ENCODE measurements at places on chromosomes 2 and 18.

DNA sequence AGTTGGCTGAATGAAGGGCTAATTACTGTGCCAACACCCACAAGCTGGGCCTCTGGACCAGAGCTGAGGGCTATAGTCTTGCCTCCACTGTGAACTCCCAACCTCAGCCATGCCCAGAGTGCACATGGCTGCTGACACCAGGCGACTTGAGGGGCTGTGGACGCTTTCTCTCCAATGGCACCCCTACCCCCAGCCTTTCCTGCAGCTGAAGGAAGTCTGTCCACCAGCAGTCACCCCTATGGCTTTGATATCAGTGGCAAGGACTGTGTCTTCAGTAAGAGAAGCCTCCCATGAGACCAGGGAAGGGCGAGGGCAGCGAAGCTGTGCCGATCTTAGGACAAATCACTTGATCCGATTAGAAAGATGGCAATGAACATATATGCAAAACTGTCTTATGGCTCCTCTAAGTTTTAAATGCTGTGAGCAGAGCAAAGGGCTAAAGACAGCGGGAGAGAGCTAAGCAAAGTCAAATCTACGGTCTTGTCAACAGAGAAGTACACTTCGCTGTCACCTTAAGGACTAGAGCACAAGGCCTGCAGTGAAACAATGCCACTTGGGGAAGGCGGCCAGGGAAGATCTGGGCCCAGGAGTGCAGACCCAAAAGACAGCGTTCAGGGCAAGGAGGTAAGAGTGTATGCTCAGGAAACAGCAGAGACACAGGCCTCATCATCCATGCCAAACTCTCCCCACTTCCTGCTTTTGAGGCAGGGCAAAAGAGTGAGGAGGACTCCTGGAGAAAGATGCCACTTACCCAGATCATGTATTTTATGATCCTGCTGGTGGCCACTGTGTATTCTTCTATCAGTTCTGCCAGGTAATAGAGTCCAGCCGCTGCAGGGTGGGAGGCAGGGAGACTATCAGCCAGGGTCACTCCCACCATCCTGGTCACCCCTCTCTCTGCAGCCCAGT is 1.5 kb downstream of the TEX261 start:
- no peak for DNase-seq

GRCh38 chr2:176879426-176879995 is 333.1 kb upstream of the HNRNPA3 start:
- no peak for DNase-seq

- DNase-seq = no peak
Observed at GRCh38 chr2:52222128-52222527, 1190.2 kb upstream of the NRXN1 start.

- DNase-seq = no peak
Observed at GRCh38 chr2:9831670-9832069, 11.6 kb upstream of the TAF1B start.

DNA sequence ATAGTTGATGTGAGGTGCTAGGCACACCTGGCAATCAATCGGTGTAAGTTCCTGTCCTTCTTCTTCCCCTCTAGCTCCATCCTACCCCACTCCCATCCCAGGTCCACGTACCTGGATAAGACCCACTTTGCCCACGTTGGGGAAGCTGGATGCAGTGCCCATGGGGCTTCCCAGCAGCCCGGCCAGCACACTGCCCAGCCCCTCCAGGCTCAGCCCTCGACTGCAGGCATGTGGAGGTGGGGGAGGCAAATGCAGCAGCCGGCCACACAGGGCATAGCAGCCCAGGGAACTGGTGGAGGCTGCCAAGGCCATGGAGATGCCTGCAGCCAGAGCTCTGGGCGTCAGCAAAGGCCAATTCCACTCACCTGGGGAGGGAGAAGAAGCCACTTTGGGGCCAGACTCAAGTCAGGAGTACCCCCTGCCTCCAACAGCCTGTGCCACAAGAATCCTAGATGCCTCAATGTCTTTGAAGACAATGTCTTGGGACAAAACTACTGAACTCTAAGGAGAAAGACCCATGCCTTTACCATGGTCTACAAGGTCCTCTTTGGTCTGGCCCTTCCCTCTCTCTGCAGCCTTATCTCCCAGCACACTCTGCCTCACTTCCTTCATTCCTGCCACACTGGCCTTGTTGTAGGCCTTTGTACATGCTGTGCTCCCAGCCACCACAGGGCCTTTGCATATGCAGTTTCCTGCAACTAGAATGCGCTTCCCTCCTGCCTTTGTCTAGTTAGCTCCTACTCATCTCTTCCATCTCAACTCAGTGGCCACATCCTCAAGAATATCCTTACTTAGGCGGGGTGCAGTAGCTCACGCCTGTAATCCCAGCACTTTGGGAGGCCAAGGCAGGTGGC is 4.5 kb downstream of the SLC23A3 start:
- DNase-seq = no peak

- DNase-seq = no peak
Observed at GRCh38 chr2:54864096-54864495, 140.6 kb downstream of the EML6 start.

DNA sequence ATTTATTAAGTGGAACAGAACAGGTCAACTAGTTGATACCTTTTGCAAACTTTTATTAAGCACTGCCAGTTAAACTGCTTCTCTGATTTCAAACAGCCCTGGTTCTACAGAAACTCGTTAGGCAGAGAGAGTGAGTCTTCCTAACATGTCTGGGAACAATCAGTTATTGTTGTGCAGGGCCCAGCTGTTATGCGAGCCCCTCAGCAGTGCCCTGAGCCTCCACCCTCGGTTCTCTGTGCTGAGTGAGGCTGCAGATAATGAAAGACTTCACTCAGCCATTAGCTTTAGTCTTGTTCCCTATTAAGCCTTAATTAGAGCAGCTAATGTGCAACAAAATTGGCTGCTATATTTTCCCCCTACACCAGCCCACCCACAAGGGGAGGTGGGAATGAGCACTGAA is 39.6 kb downstream of the KCTD18 start:
- DNase-seq = no peak

- DNase-seq = no peak
Observed at GRCh38 chr2:64130333-64130732, 13.9 kb downstream of the PELI1 start.

GRCh38 chr2:184769023-184769422 is 170.7 kb downstream of the ZNF804A start:
- DNase-seq = no peak

- DNase-seq = no peak
Observed at GRCh38 chr2:157837851-157838441, 38.2 kb downstream of the ACVR1 start.

- DNase-seq = no peak
Observed at GRCh38 chr2:143936848-143937722, 582.8 kb downstream of the ZEB2 start.

- no peak for DNase-seq
Observed at GRCh38 chr18:21452796-21453510, 147.6 kb downstream of the ESCO1 start.

DNA sequence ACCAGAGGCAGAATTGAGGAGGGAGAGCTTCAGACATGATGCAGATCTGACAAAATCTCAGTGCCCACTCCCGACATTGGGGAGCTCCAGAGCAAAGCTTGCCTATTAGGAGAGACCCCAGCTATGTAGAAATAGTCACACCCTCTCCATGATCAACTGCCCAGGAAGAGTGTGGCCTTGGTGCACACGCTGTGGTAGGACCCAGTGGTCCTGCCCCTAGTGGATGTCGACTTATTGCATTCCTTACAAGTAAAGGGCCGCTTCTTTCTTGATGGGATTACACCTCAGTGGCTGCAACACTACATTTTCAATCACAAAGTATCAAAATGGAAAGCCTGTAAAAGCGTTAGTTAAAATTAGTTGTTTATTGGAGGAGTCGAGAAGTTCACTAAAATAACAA is 64.2 kb downstream of the VRK2 start:
- DNase-seq = no peak

DNA sequence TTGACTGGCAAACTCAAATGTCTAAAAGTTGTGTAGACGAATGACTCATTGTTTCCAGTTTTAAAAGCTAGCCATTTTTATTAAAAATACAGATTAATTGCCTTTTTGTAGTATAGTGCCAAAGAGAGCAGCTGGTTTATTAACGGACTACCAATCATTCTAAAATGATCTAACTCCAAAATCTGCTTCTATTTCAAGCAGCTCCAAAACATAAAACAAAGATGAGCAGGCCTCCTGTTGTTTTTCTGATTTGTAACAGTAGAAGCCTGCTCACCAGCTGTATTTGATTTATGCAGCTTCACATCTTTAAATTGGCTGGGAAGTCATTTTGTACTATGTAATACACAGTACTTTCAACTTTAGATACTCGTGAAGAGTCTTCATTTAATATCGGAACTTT is 171.8 kb downstream of the UBR3 start:
- no peak for DNase-seq

GRCh38 chr18:23793985-23794867 is 105.0 kb downstream of the LAMA3 start:
- no peak for DNase-seq

DNA sequence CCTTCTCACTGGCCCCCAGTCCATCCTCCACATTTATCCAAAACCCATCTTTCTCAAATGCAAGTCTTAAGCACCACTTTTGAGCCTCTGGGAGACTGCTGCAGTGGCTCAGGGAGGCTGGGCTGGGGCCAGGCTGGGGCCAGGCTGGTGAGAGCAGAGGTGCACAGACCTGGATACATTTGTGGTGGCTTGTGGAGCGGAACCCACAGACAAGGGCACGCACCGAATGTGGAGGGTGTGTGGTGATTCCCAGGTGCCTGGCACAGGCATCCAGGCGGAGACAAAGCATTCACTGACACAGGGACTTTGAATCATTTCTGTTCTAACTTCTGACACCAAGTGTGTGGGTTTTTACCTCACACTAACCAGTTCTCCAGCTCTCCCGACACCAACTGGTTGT is 42.2 kb upstream of the MGAT4A start:
- no peak for DNase-seq

- no peak for DNase-seq
Observed at GRCh38 chr2:175436076-175436475, 254.6 kb upstream of the ATP5MC3 start.

- no peak for DNase-seq
Observed at GRCh38 chr2:84132370-84132769, 326.7 kb downstream of the SUCLG1 start.

DNA sequence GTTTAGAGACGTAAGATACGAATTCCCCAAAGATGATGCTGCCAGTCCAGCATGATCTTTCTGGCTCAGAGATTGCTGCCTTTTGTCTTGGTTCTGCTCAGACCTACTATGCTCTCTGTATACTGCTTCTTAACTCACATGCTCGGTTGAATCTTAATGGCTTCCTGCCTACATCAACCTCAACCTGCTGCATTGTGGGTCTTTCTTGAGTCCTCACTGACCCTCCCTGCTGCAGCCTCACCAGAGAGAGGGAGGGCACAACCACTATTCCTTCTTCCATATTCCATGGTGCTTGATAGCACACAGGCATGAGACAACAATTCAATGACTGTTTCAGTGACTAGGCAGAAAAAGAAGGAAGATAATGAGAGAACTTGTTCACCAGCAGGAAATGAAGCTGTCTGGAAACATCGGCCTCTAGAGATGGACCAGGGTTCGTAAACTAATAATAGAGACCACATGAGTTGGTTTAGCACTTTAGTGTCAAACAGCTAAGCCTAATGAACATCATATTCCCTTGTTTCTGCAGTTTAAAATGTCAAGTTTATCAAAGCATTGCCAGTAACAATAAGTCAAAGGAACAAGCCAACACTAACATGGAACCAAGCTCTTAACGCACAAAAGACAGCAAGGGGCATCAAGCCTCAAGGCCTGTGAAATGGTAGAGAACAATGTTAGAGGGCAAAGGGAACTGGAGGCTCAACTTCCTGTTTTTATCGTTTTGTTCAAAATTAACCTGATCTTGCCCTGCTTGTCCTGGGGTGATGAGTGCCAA is 333.9 kb downstream of the PDE11A start:
- no peak for DNase-seq

- no peak for DNase-seq
Observed at GRCh38 chr2:45930396-45930792, 278.9 kb downstream of the PRKCE start.

DNA sequence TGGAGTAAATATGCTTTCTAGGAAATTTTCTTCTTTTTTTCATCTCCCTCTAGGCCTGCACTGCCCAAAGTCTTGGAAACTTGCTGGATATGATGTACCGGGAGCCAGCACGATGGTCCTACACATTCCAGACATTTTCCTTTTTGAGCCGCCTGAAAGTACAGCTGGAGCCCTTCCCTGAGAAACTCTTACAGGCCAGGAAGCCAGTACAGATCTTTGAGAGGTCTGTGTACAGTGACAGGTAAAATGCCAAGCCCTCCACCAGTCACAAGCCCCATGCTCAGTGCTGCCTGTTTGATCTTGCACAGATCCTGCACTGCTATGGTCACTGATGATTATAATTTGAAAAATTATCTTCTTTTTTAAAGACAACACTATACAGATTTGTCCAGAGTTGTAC is 20.0 kb downstream of the DGUOK start:
- no peak for DNase-seq

Data from CD4-positive, alpha-beta T cell treated with Interleukin-15 for 1 hour (primary cell).